ENCODE measurements at places on chromosomes 13 and 19. TPM values are rescaled to one million over a fixed set of nuclear protein-coding genes. Genes with fewer than 3 reads are reported as not detected.

GRCh38 chr13:112131081-112131712 lies 64.2 kb downstream of the SOX1 start:
- no peak for DNase-seq
- H3K27me3 ChIP-seq = peaks cover 21% of the 10 kb centered on the region
- H3K4me1 ChIP-seq = no peaks in the 10 kb centered on the region
- no peak overlapping the region for H3K27ac ChIP-seq
- H3K36me3 ChIP-seq = no peaks in the 10 kb centered on the region

- H3K4me1 ChIP-seq = peaks cover 24% of the 10 kb centered on the region
- H3K36me3 ChIP-seq = peaks cover 35% of the 10 kb centered on the region
- no peaks in the 10 kb centered on the region for H3K27me3 ChIP-seq
- H3K27ac ChIP-seq = no peak overlapping the region
Measured at GRCh38 chr19:55678121-55678671, 3.2 kb downstream of the EPN1 start.

GRCh38 chr19:45716359-45717130 lies 14.2 kb downstream of the FBXO46 start:
- peak overlapping the region; percentile 98 for H3K4me3 ChIP-seq
- peak; percentile 57 for DNase-seq
- peak overlapping the region; percentile 97 for H3K27ac ChIP-seq

- H3K4me3 ChIP-seq = no peak overlapping the region
- peaks cover 5% of the 10 kb centered on the region for H3K27me3 ChIP-seq
- H3K36me3 ChIP-seq = no peaks in the 10 kb centered on the region
- no peak for DNase-seq
Measured at GRCh38 chr19:14655726-14656125, 18.9 kb downstream of the ADGRE3 start.

TEX29 gene
- not detected for total RNA-seq
